Upper lobe of right lung (tissue), 1 donor: ENCODE measurements at places on chromosomes 7 and 10. TPM values are rescaled to one million over a fixed set of nuclear protein-coding genes. Genes with fewer than 3 reads are reported as not detected.
A peak's percentile ranks its signal among the peaks of the same experiment; 100 is the strongest.

- peak; percentile 47 for DNase-seq
Observed at GRCh38 chr10:131946321-131946751, 35.4 kb downstream of the BNIP3 start.

GRCh38 chr7:69656077-69656476, 57.8 kb downstream of the AUTS2 start:
- no peak for DNase-seq

GRCh38 chr7:137695942-137696341, 150.8 kb downstream of the DGKI start:
- DNase-seq: no peak

DNA sequence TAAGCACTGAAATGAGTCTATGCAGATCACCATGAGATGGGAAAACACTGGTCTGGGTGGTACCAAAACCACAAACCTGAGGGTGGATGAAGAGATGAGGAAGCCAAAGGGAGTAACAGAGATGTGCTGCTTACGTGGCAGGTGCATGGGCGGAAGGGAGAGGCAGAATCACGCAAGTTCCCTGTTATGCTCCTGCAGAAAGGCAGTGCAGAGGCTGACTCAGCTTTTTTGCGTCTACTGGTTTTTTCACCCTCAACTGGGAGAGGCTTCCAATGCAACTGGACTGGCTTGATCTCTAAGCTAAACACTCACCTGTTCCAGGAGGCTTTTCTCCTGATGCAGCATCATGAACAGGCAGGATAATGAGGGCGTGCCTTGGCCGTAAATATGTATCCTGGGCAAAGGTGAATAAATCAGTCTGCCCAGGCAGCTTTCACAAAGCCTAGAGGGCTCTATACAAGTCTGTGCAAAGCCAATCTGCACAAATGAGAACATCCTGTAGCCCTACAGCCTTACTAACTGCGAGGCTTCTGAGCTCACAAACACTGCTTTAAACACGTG, 95.4 kb upstream of the AFAP1L2 start:
- DNase-seq: no peak

DNA sequence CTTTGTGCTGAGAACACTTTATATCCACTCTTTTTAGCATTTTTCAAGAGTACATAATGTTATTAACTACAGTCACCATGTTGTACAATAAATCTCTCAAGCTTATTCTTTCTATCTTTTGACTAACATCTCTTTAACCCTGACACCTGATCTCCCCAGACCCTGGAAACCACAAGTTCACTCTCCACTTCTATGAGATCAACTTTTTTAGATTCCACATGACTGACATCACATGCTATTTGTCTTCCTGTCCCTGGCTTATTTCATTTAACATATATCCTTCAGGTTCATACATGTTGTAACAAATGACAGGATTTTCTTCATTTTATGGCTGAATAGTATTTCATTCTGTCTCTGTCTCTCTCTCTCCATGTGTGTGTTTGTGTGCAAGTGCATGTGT, 15.5 kb downstream of the SLC13A1 start:
- DNase-seq: no peak

GRCh38 chr10:110756876-110757275, 112.7 kb downstream of the RBM20 start:
- no peak for DNase-seq

GRCh38 chr7:46583656-46584055, 662.6 kb upstream of the IGFBP3 start:
- no peak for DNase-seq

- DNase-seq: no peak
Observed at GRCh38 chr7:34153656-34154270, 248.4 kb downstream of the BMPER start.

The DGKI gene
- total RNA-seq: 0.67 TPM

The NUTM2B gene
- total RNA-seq: 0.96 TPM

The NOBOX gene
- not detected for total RNA-seq
